SHP77 treated with DMSO at 0.1 percent for 48 hours (cell line): ENCODE measurements at places on chromosomes 16 and 17.

- DNase-seq: no peak
These were observed 242.3 kb downstream of the SEC14L1 start for GRCh38 chr17:77382966-77383612.

GRCh38 chr17:77509599-77509998 lies 368.8 kb downstream of the SEC14L1 start:
- no peak for DNase-seq

- no peak for DNase-seq
These were observed 33.1 kb upstream of the HERPUD1 start for GRCh38 chr16:56898847-56899246.

- DNase-seq: no peak
These were observed 184.8 kb upstream of the GSE1 start for GRCh38 chr16:85428168-85428898.

DNA sequence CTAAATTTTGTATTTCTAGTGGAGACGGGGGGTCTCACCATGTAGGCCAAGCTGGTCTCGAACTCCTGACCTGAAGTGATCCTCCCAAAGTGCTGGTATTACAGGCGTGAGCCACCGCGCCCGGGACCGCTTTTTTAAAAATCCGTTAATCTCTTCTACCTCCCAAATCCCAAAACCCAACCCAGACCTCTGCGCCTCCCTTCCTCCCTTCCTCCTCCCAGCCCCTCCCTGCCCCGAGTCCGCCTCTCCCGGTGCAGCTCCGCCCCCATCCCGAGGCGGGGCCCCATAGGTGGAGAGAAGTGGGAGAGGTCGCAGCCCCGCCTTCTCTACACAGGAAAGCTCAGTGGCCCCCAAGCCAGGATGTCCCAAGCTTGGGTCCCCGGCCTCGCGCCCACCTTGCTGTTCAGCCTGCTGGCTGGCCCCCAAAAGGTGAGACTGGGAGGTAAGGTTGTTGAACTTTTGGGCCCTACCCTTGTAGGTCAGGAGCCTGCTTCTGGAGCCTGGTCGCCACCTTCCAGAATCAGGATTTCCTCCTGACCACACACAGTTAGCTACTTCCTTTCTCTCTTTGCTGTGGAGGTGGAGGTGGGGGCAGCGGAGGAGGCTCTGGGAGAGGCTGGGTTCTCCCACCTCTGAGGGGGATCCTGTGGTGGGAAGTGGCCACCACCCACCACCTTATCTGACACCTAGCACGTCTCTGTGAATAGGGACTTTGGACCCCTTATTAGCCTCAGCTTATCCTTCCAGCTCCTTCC lies at the start of gene TMEM92:
TSS of gene TMEM92 (plus strand) at position 325 of the 755 bp plus-strand sequence. CDS start at position 361, 36 bp downstream.
- DNase-seq: no peak

GRCh38 chr17:49510059-49510719 lies 15.1 kb downstream of the NGFR start:
- DNase-seq: no peak

DNA sequence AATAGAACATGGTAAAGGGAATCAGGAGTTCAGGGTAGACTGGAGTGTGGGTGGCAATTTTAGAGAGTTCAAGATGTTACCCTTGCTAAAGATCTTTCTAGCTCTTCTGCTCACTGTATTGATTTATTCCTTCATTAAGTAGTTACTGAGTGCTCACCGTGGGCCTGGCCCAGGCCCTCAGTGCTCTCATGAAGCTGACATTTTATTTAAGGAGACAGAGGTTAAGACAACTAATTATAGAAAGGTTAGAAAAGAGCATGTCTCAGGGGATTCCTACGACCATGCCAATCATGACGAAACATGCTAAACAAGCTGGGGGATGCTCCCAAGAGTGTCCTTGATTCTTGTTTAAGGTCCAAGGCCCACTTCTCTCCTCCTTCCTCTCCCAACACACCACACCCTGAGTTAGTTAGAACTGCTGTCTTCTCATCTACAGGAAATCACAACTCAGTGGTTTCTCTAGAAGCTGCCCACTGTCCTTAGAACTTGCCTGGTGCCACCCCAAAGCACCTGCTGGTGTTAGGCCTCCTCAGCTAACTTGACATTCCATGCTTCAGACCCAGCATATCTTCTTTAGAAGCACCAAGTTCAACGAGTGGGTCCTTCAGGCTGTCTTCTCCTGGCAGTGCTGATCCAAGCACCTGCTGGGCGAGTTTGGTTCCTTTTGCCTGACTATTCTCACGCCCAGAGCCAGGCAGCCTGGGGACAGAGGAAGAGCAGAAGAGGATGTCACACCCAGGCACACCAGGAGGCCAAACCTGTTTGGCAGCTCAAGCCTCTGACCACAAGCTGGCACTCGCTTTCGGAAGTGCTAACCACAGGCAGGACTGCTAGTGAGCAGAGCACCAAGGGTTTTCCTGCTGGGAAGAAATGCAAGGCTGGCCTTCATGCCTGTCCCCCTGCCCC lies 79.0 kb downstream of the GAS7 start:
- DNase-seq: no peak

- DNase-seq: no peak
These were observed 16.7 kb downstream of the MMP15 start for GRCh38 chr16:58042001-58042885.

- DNase-seq: no peak
These were observed 26.9 kb upstream of the SLC38A8 start for GRCh38 chr16:84069540-84069939.

- no peak for DNase-seq
These were observed 26.4 kb upstream of the MAPK3 start for GRCh38 chr16:30149250-30149930.

DNA sequence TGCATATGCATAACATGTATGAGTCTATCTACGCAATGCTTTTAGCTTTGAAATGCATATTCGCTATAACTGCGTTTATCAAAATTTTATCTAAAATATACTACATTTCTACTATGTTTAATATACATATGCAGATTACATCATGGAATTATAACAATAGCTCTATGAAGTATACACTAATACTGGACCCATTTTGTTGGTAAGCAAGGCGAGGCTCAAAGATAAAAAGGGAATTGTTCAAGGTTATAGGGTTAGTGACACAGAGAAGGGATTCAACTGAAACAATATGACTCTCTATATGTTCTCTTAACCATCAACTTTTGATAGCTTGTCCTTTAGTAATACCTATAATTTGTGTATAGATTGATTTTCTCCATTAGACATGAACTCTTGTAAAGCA lies 60.9 kb upstream of the SMIM36 start:
- no peak for DNase-seq

DNA sequence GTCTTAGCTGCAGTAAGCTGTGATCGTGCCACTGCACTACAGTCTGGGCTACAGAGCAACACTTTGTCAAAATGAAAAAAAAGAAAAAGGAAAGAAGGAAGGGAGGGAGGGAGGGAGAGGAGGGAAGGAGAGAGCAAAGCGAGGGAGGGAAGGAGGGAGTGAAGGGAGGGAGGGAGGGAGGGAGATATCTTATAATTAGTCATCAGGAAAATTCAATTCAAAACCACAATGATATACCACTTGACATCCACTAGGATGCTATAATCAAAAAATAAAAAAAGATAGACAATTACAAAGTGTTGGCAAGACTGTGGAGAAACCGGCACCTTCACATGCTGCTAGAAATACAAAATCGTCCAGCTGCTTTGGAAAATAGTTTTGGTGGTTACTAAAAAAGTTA lies 93.8 kb downstream of the CDC27 start:
- DNase-seq: no peak

GRCh38 chr17:41678907-41679739 lies 9.6 kb upstream of the EIF1 start:
- DNase-seq: no peak

DNA sequence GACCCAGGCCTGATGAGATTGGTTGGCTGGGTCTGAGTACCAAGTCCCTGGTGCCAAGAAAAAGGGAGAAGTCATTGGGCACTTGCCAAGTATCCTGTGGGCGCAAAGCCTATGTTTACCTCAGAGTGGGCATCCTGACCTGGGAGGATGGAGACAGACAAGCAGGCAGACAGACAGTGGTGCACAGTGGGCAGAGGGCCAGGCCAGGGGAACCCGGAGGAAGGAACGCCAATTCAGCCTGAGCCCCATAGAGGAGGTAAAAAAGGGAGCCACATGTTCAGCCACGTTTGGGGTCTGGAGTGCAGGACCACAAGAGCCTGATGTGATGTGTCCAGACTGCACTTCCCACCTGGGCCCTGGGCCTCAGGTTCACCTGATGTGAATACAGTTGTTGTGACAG lies 5.4 kb downstream of the PHKG2 start:
- DNase-seq: no peak

DNA sequence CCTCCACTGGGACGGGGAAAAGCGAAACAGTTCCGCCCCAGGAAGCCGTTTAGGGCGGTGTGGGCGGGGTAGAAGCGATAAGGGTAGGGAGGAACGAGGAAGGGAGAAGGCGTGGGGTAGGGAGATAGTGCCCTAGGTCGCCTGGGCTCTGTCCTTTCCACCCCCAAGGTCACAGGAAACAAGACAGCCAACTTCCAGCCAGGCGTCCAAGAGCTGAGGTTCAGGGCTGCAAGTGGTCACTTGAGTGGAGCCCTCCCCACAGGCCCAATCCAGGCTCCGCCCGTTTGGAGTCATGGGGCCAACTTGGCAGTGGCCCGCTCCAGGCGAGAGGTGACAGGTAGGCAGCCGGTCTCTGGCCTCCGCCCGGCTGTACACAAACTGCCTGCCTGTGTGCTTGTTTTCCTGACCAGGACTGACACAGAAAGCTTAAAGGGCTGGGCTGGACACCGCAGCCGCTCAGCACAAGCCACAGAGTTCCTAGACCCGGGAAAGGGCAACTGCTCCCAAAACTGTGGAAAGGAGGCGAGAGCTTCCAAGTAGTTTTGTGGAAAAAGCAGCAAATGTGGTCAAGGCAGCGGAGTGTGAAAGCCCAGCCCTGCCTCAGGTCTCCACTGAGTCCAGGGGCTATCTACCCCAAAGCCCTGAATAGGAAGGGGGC lies at the start of gene RILP:
TSS of gene RILP (minus strand) at position 23 of the 658 bp plus-strand sequence. CDS start 62 bp downstream, outside the sequence.
- DNase-seq: peak; percentile 16

DNA sequence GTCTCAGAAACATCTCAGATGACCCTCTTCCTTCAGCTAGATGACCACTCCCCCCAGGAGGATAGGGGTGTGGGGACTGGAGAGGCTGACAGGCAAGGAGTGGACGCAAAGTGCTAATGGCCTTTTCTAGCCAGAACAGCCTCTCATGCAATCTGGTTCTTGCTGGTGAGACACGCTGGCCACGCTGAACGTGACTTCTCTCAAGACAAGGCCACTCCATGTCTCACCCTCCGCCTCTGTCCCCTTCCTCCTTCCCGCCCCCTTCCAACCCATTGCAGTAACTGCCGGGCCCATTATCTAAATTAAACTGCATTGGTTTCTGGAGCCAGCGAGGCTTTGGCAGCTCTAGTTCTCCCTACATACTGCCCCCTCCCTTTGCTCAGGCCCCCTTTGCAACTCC lies 9.5 kb downstream of the CACNA1G start:
- DNase-seq: no peak

DNA sequence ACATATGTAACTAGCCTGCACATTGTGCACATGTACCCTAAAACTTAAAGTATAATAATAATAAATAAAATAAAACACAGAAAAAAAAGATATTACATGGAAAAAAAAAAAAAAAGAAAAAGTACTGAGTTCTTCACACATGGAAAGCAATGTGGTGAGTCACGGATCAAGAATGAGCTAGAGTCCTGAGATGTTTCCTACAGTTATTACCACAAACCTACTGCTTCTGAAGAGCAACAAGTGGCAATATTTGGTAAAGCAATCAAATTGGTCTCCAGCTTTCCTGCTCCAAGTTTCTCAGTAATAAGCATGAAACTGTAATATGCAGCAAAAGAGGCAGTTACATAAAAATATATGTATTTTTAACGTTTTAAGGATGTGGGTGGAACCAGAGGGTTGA lies 223.3 kb upstream of the SALL1 start:
- no peak for DNase-seq

GRCh38 chr17:75619506-75620431 lies 13.5 kb upstream of the SMIM5 start:
- peak; percentile 66 for DNase-seq

DNA sequence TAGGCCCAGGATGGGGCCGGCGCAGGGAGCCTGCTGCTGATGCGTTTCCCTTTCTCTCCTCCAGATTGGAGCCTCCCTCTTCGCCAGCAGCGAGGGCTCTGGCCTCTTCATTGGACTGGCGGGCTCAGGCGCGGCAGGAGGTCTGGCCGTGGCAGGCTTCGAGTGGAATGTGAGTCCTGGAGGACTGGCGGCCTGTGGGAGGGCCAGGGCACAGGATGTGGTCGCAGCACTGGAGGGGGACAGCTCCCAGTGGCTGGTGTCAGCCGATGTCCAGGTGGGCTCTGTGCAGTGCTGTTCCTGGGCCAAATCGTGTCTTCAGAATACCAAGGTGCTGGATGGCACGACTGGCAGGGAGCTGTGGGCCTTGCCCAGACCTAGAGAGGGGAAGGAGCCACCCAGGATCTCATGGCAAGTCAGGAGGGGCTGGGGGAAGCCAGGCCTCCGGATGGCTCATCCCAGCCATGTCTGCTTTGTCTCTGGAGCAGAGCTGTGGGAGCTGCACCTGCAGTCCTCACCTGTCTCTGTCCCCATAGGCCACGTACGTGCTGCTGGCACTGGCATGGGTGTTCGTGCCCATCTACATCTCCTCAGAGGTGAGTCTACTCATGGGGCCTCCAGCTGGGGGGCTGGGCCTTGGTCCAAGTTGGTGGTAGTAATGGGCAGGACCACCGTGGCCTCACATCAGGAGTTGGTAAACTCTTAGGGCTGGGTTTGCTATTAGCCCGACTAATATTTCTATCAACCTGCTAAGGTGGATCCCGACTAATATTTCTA lies 7.3 kb downstream of the SLC5A10 start:
- DNase-seq: no peak

- DNase-seq: no peak
These were observed 101.2 kb downstream of the MRTFB start for GRCh38 chr16:14172200-14172809.

DNA sequence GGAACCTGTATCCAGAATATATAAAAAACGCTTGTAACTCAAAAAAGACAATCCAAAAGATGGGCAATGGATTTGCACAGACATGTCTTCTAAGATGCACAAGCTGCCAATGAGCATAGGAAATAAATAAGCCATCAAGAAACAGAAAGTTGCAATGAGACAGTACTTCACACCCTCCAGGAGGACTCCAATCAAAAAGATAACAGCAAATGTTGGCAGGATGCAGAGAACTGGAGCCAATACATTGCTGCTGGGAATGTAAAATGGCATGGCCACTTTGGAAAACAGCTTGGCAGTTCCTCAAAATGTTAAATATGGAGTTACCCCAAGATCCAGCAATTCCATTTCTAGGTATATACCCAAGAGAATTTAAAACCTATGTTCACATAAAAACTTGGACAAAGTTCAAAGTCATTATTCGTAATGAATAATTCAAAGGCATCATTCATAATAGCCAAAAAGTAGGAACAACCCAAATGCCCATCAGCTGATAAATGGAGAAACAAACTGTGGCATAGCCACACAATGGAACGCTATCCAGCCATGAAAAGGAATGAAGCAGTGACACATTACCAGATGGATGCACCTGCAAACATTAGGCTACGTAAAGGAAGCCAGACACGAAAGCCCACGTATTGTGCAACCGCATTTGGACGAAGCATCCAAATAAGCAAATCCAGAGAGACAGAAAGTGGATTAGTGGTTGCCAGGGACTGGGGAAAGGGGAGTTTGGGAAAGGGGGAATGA lies 25.6 kb downstream of the GGA2 start:
- no peak for DNase-seq
